ENCODE measurements at places on chromosomes 2 and 18.
A peak's percentile ranks its signal among the peaks of the same experiment; 100 is the strongest.

DNA sequence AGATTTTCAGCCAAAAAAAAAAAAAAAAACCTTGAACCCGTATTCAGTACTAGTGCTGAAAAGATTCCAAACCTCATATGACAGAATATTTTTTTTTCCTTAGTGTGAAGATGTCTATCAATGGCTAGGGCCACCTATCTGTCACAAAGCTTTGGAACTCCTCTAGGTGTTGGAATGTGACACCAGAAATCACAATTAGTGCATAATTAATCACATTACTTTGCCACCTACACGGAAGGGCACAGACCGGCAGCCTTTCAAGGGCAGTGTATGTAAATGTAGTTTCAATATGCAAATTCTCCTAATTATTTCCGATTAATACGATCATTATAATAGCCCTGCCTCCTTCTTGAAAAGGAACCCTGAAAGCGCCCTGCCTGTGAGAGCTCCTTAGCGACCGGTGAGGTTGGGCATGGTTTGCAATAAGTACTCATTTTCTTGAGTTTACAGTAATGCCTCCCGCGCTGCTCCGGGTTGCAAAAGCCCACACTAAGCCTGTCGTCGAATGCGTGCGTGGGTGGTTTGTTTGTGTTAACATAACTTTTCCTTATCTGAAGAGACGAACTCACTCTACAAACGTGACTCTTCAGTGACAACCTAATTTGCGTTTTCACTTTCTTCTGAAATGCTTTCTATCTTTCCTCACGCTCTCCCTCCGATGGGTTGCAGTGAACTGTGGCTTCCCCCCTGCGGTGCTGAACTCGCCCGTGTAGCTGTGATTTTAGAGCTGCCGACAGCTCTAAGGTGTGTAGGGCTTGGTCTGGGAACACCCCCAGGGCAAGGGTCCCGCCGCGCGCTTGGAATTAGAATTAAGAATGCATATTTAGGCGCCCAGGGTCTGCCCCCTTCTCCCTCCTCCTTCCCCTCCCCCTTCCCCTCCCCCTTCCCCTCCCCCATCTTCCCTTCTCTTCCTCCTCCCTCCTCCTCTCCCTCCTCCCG, 765 bp upstream of the ID2 start:
- peak; percentile 93 for DNase-seq

DNA sequence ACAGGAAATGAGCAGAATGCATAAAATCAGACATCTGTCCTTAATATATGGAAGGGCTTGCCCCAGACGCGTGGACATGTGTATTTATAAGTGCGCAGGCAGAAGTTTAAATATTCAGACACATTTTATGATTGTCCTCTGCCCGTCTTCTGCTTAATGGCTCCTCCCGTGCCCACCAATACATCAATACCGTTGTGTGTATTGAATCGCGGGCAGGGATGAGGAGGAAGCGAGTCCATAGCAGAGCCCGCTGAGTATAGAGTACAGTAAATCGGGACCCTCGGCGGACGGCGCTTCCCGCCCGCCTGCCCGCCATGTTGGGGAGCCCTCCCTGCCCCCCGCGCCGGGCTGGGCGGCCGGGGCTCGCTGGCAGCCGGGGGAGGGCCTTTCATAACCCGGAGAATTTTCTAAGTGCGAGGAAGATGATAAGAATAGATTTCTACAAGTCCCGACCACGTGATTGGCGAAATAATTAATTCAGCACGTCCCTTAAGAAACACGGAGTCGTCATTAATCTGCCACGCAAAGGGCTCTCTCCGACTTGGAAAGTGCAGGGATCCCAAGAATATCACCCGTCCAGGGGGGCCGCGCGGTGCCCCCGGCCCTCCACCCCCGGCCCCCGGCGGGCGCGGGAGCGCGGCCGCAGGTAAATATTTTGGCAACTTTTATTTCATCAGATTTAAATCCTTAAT, at the start of gene HOXD3:
Gene HOXD3, plus strand, starts transcription at position 501 of the 692 bp plus-strand sequence. CDS start 11,808 bp downstream, outside the sequence.
- DNase-seq, result no peak

- DNase-seq, result no peak
These were observed 63.0 kb upstream of the DSC1 start for GRCh38 chr18:31225668-31226067.

GRCh38 chr2:174544802-174545201, 52.8 kb downstream of the WIPF1 start:
- no peak for DNase-seq

Measured in inflammatory macrophage treated with lipopolysaccharide for 1 hour (primary cell).